ENCODE measurements at places on chromosomes 1 and 21.

DNA sequence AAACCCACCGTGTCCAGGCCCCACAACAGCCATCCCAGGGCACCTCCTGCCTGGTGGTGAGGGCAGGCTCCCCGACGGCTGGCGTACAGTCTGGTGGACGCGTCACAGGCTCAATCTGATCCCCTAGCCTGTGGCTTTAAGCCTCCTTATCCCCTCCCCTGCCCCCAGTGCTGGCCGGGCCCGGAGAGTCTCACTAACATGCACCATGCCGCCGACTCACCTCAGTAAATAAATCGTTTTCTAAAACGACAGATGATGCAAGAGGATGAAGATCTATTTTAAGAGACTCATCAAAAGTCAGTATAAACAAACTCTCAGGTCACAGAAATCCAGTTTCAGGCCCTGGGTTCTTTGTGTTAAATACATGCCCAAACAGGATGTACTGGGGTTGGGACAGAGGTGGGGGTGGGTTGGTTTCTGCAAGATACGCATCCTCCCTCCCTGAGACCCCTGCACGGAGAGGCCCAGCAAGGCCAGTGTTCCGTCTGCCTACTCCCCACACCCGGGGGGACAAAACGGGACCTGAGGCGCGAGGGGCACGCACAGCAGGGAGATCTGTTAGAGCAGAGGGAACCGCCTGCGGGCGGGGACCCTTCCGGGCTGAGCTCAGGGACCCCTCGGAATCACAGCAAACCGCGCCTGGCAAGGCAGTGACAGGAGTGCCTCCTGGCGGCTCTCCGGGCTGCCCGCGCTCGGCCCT lies 3.1 kb downstream of the PANK4 start:
- DNase-seq, result no peak

- DNase-seq, result peak; percentile 11
Measured at GRCh38 chr1:25009671-25010262, 79.7 kb upstream of the RUNX3 start.

GRCh38 chr1:186957314-186957713 lies 128.6 kb downstream of the PLA2G4A start:
- DNase-seq, result no peak

GRCh38 chr1:156767101-156767878 lies at the start of gene PRCC:
PRCC (plus strand) TSS chr1:156767535; CDS start chr1:156767772, 237 bp downstream.
- DNase-seq, result peak; percentile 99

- no peak for DNase-seq
Measured at GRCh38 chr1:16903054-16903453, 7.3 kb downstream of the RNU1-2 start.

GRCh38 chr1:162390396-162391185 lies 9.1 kb downstream of the C1orf226 start:
- DNase-seq, result no peak

DNA sequence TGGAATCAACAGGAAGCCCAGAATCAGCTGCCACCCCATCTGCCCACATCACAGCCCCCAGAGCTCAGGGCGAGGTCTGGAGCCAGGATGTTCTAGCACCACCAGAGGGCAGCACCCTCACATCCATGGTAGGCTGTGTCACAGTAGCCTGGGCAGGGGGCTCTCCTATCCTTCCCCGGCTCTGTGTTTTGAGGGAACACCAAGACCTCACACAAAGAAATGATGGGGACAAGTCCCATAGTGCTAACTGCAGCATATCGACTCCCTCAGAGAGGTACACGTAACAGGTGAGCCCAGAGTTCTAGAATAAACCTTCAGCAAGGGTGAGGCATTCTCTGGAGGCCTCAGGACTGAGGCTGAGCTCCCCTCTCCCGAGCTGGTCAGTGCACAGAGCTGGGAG lies 2.3 kb upstream of the KCNC4 start:
- DNase-seq, result peak; percentile 74

- DNase-seq, result no peak
Measured at GRCh38 chr1:14098294-14098913, 398.4 kb downstream of the PRDM2 start.

DNA sequence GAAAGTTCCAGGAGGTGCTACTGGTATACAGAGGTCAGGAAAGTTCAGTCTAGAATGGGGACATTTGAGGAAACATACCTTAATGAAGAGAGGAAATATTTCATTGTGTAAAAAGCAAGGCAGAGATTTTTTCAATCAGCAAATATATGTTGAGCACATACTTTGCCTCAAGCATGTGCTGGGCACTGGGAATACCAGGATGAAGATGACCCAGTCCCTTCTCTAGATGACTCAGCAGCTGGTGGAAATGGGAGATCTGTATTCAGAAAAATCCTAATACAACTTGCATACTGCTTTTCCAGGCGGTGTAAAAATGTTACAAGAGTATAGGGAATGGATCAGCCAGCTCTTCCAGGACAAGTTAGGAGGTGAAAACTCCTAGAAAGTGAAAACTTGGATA lies 229.3 kb downstream of the FGGY start:
- no peak for DNase-seq

DNA sequence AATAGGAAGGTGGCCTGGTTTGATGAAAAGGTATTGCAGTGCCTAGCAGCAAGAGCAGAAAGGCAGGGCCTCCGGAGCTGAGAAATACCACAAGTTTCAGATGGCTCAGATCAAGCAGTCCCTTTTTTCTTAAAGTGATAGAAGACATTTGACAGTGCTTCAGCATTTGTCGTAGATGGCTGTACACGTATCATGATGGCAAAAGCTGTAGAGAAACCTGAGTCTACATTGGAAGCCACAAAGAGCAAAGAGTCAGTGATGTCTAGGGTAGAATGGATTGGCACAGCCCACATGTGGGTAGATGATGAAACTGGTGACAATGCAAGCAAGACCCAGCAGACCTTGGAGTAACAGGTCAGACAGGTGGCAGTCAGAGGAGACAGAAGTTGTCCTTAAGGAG lies 101.3 kb upstream of the ARTN start:
- no peak for DNase-seq

GRCh38 chr1:112309499-112309898 lies 86.5 kb upstream of the CTTNBP2NL start:
- no peak for DNase-seq

- DNase-seq, result no peak
Measured at GRCh38 chr21:38300141-38300578, 43.4 kb downstream of the KCNJ15 start.
